ENCODE measurements at places on chromosomes 1 and 21.

- no peak for DNase-seq
Measured at GRCh38 chr1:6491081-6491449, 402 bp downstream of the PLEKHG5 start.

GRCh38 chr1:94119796-94120569 is 965 bp downstream of the ABCA4 start:
- DNase-seq: no peak

- no peak for DNase-seq
Measured at GRCh38 chr1:9626201-9626608, 25.3 kb upstream of the PIK3CD start.

DNA sequence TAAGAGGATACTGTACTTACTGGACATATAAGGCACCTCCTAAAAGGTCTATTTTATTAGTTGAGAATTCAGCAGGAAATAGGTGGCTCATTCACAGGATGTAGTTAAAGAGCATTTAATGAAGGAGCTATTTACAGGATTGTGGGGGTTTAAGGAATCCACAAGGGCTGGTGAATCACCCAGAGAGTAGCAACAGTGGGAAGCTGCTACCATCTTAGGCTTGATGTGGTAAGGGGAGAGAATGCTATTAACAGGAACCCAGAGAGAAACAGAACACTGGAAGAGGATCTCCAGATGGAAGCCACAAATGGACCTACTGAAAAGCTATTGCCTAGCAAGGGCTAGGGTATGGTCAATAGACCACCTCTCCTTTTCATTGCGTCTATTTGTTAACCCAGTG is 52.0 kb upstream of the COL11A1 start:
- DNase-seq: no peak

- DNase-seq: no peak
Measured at GRCh38 chr1:117678246-117678977, 72.6 kb downstream of the TENT5C start.

DNA sequence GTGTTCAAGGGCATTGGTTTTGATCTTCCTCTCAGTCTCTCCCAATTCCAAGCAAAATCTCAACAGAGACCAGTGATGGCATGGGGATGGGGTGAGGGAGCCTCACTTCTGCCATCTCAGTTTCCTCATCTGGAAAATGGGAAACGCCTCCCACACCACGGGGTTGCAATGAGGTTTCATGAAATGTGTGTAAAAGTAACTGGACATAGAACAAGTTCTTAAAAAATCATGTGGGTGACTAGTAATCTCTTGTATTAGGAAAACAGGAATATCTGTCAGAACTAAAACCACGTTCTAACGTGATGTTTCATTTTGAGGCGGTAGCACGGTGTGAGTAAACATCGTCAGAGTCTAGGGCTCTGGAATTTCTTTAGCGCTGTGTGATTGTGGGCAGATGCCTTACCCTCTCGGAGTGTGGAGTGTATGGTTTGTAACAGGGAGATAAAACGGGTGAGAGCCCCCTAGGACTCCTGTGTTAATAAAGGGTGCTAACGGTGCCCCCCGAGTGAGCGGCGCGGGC is 55.5 kb upstream of the DNAJC6 start:
- no peak for DNase-seq

GRCh38 chr1:26166719-26167281 is 2.0 kb downstream of the C1orf232 start:
- DNase-seq: no peak

DNA sequence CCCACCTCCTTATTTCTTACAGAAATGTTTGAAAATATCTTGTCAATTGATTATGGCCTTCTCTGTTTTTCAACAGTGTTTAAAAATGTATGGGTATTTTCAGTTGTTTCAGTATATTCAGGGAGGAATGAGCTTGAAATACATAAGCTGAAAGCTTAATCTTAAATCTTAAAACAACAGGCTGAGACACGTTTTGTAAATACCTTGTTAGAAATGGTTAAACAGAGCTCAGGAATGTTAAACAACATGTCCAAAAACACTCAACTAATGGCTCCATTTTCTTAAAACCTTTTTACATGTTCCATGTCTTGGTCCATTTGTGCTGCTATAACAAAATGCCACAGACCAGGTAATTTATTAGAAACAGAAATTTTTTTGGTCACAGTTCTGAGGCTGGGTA is 953.8 kb upstream of the ADGRL2 start:
- DNase-seq: no peak

- no peak for DNase-seq
Measured at GRCh38 chr1:116415699-116416533, 42.9 kb downstream of the ATP1A1 start.

DNA sequence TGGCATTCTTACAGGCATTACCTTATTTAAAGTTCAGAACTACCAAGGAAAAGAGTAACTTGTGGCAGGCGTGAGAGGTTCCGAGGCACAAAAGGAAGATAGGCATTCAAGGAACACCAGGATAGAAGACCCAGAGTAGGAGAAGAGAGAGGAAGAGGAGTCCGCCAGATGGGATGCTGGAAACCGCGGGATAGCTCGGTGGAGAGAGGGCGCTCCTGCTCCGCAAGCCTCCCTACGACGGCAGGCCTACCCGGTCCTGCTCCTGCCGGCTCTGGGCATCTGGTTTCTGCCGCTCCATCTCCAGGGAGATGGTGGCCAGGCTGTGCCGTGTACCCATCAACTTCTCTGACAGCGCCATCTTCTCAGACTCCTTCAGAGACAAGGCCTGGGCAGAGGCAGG is 5.4 kb upstream of the NBPF1 start:
- DNase-seq: no peak

DNA sequence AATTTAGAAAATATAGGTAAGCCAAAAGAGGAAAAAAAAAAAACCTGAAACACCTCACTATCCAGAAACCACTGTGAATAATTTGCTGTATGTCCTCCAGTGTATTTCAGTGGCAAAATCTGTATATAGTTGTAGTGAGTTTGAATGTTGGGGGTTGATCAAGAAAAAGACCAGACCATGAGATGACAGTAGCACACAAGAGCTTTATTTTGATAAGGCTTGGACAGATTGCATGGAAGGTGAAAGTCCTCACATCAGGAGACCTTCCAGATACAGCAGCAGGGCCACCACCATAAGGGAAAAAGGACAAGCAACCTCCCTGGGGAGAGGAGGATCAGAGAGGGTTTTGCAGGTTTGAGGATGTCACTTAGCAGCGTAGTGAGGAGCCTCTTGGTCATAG is 16.2 kb upstream of the C1orf115 start:
- DNase-seq: no peak

GRCh38 chr1:9996624-9997582 is at the start of gene RBP7:
Gene RBP7, plus strand, starts transcription at chr1:9997228. Its CDS starts 31 bp downstream, at chr1:9997259.
- peak; percentile 13 for DNase-seq

DNA sequence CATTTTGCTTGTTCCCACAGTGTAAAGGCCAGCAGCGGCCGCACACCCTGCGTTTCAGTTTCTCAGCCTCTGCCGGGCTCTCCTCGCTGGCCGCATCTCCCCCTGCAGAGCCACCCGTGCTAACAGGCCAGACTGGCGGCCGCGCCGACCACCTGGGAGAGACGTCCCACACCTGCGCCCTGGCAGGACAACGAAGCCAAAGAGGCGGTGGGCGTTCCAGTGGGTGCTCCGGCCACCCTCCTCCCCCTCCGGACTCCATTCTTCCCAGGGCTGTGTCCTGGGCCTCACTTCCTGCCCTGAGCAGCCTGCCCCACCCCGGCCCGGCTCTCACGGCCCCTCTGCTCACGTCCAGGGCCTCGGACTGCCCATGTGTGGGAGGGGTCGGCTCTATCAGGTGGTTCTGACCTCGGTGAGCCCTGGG is 31.9 kb upstream of the SLC19A1 start:
- no peak for DNase-seq

DNA sequence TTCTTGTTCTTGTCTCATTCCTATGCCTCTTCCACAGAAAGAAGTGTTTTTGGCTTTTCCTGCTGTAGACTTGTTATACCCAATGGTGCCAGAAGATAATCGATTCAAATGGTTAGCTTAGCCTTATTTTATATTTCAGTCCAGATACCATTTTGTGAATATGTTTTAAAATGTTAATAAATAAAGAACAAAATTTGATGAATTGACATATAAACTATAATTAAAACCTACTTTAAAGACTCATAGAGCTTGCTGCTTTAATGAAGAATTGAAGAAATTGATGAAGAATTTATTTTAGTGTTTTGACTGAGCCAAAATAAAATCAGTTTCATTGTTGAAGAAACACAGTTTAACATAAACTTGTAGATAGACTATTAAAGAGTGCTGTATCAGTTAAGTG is 152.8 kb downstream of the MAGI3 start:
- no peak for DNase-seq

DNA sequence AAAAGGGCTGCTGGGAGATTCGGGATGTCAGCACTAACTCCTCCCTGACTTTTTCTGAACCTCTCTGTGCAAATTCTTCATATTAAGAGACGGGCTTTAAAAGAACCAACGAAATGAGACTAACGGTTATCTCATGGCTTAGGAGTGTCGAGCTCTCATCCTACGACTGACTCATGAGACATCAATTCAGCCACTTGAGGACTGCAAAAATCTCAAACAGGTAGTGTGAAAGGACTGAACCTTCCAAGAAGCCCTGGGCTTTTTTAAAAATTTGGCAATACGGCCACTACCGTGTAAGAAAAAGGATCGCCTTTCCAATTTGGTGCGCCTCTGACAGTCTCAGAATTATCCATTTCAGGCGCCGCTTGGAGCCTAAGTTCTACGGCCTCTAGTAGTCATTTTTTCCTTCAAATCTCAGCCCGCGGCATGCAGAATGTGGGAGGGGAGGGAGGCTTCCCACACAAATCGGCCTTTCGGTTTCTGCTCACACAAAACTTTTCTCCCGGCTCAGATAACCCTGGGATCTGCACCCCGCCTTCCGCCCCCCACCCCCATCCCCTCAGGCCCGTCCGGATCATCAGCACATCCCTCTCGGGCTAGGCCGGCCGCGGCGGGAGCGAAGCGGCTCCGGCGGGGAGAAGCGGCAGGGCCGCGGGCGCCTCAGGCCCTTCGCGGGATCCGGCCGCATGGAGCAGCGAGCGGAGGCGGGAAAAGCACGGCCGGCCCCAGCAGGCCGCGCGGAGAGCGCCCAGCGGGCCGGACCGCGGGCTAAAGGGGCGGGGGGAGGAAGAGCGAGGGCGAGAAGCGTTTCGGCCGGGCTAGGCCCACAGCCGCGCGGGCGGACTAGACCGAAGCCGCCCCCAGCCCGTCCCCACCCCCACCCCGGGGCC is 618 bp downstream of the HNRNPR start:
- no peak for DNase-seq

DNA sequence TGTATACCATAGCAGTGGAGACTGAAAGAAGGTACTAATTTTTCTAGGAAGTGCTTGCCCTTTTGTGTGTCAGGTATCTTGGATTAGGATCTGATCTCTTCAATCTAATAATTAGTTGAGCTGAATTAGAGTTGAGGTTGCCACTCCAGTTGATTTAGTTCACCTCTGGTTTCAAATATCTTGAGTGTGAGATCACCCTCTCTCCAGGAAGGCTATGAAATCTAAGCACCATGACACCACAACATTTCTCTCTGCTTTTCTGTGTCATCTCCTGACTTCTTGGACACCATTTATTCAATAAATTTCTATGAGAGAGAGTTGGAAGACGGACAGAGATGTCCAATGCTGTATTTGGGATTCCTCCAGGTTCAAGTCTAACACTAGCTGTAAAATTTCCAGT is 212.8 kb downstream of the DYRK1A start:
- no peak for DNase-seq

DNA sequence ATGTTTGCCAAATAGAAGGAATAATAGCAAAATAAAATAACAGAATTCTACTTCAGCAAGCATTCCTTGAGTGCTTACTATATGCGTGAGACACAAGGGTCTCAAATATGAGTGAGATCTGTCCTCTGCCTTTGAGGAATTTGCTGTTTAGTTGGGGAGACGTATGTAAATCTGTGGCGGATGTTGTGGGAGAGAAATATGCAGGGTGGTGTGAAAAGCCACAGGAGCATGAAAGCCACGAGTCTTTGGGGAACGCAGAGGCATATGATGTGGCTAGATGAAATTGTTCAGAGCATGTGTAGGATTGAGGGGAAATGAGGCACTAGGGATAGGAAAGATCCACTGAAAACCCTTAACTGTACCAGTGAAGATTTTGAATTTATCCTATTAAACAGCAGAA is 244.4 kb downstream of the PBX1 start:
- DNase-seq: no peak

GRCh38 chr1:147214325-147214724 is 10.8 kb downstream of the FMO5 start:
- no peak for DNase-seq

GRCh38 chr21:46413365-46413696 is 45.4 kb upstream of the DIP2A start:
- no peak for DNase-seq

DNA sequence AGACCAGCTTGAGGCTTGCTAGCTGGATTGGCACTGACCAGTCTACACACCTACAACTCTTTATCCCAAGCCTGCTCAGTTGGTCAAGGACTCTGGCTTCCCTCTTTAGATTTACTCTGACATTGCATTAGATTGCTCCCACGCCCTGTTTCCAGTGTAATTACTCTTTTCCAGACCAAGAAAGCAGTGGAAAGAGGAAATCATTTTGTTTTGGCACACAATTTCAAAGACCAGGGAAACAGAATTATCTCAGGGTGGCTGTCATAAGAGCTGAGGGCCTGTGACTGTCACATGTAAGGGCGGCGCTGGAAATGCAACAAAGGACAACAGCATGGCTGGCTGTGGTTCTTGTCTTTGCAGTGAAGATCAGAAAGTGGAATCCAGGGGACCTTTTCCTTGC is 302.7 kb downstream of the HHAT start:
- DNase-seq: no peak

- no peak for DNase-seq
Measured at GRCh38 chr1:44118682-44119081, at the start of gene KLF17. Gene KLF17, plus strand, starts transcription at chr1:44118821. Its CDS starts 87 bp downstream, at chr1:44118908.

- DNase-seq: no peak
Measured at GRCh38 chr21:33562389-33562788, 19.6 kb downstream of the SON start.

- DNase-seq: no peak
Measured at GRCh38 chr1:202981939-202982338, 14.9 kb upstream of the CYB5R1 start.

- no peak for DNase-seq
Measured at GRCh38 chr1:234627009-234627950, 17.3 kb upstream of the IRF2BP2 start.

DNA sequence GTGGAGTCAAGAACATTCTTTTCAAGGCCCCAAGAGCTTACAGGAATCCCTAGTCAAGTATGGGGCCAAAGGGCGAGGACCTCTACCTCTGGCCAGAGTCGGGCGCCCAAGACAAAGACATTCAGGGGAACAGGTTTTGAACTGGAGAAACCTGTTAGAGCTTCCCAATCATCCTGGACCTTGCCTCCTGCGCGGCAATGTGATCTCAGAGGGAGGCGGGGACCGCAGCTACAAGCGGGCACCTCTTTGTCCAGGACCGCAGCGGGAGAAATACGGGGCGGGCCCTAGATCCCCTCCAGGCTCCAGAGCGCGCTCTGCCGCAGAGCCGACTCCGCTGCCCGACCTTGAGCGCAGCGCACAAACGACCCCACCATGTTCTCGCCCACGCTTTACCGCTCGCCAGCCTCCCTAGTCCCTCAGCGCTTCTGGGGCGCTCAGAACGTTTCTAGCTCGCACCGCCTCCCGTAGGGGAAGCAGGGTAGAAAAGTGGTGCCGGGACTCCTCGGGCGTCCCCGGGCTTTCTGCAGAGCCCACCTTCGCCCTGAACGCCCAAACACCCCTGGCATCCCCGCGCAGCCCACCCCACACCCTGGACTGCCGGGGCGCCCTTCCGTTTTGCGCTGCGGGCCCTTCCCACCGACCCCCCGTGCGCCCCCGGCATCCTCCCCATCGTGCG is 28.1 kb downstream of the RABIF start:
- peak; percentile 16 for DNase-seq

- no peak for DNase-seq
Measured at GRCh38 chr1:119859647-119860046, 36.7 kb downstream of the ADAM30 start.

All from head of caudate nucleus (tissue), 42 donors.